ENCODE measurements at places on chromosomes 16 and 17.

DNA sequence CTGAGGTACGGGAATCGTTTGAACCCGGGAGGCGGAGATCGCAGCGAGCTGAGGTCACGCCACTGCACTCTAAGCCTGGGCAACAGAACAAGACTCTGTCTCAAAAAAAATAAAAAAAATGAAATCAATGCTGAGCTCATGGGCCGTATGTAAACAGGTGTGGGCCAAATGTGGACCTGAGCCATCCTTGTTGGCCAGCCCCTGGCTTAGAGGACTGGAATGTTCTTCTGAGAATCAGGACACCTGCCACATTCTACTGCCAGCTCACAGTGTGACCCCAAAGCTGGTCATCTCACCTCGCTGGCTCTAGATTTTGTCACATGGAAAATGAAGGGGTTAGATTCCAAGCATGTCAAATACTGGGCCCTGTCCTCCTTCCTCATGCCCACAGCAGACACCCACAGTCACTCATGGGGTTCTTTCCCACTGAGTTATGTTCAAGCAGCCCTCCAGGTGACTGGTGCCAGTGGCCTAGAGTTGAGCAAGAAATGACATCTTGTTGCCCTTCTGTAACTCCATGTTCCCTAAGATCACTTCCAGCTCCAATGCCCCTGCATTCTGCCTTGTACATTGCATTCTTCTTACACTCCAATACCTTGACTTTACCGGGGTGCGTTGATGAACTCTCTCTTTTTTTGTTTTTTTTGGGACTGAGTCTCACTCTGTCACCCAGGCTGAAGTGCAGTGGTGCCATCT is 110.6 kb downstream of the ABCC1 start:
- no peak for DNase-seq

- no peak for DNase-seq
Measured at GRCh38 chr17:17321356-17322025, 18.3 kb downstream of the NT5M start.

GRCh38 chr16:65294708-65295107 is 172.8 kb upstream of the CDH11 start:
- no peak for DNase-seq

- DNase-seq = no peak
Measured at GRCh38 chr16:31877876-31878642, 4.5 kb downstream of the ZNF267 start.

Data from MG63 (cell line).